ENCODE measurements at places on chromosomes 16 and 17.

DNA sequence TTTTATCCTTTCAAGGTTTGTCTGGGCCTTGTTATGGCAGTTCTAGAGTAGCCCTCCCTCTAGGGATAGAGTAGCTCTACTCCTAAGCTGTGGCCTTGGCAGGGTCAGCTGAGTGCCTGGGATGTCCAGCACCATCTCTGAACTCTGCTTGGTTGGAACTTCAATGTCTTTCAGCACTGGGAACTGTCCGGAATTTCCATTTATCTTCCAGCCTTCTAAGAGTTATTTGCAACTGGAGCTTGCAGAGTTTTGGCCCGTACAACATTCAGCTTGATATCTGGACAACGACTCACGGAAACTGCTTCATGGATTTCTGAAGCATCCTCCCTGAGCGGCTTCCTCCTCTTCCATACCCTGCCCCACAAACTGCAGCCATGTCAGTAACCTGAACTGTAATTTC, 22.9 kb downstream of the MMD start:
- DNase-seq = no peak

- DNase-seq = no peak
These were observed 13.4 kb downstream of the EPN2 start for GRCh38 chr17:19250421-19251173.

DNA sequence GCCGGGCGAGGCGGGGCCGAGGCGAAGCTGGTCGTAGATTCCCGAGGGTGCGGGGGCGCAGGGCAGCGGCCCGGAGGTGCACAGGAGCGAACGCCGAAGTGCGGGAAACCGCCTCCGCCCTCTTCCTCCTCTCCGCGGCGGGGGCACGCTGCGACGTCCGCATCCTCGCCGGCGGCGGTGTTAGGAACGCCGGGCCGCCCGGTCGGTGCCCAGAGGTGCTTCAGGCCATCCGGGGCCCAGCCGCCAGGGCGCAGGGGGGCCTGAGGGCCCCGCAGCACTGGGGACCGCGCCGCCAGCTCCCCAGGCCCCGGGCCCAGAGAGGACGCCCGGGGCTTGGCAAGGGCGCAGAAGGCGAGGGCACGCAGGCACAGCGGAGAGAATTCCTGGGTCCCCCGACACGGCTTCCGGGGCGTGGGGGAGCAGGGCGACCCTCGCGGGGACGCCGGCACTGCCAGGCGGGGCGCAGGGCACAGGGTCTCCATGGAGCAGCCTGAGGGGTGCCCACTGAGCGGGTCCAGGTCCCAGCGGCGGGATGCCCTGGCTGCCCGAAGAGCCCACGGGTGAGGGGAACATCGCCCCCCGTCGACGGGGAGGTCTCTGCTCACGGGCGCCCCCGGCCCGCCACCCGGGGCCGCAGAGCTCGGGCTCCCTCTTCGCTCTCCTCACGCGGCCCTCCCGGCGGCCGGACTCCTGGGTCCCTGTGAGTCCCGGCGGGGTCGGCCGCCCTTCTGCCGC, 576 bp downstream of the EPOP start:
- peak; percentile 23 for DNase-seq

- peak; percentile 83 for DNase-seq
These were observed 891 bp downstream of the CORO1A start for GRCh38 chr16:30184096-30184890.

DNA sequence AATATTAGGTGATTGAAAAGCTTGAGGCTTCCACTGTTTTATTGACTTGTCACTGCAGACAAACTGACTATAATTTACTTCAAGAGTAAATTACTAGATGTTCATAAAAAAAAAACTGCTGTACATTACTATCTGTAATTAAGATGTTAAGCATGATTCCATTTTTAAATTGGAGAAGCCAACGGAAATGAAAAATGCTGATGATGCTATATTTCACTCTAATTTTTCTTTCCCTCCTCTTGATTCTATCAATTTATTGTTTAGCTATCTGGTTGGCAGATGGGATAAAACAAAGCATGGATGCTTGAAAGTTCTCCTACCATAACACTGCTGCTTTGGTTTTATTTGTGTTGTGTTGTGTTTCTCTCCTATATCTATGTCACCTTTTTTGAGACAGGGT, 41.0 kb downstream of the MAF start:
- no peak for DNase-seq

DNA sequence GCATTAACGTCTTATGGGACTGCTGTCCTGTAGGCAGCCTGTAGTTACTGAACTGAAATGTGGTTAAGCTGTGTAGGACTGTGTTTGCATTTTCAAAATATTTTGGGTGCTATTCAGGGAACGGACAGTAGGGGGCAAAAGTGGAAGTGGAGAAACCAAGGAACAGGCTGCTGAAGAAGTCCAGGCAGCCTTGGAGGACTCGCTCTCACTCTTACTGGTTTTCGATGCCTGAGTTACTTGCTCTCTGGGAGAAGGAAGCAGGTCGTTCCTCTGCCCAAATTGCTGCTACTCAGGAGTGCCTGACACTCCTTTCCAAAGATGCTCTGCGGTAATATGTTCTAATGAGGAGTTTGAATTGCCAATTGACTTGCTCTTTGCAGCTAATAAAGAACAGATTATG, 64.5 kb upstream of the RBFOX1 start:
- DNase-seq = peak; percentile 3

- no peak for DNase-seq
These were observed 92.1 kb upstream of the ZNF750 start for GRCh38 chr17:82931699-82932517.

DNA sequence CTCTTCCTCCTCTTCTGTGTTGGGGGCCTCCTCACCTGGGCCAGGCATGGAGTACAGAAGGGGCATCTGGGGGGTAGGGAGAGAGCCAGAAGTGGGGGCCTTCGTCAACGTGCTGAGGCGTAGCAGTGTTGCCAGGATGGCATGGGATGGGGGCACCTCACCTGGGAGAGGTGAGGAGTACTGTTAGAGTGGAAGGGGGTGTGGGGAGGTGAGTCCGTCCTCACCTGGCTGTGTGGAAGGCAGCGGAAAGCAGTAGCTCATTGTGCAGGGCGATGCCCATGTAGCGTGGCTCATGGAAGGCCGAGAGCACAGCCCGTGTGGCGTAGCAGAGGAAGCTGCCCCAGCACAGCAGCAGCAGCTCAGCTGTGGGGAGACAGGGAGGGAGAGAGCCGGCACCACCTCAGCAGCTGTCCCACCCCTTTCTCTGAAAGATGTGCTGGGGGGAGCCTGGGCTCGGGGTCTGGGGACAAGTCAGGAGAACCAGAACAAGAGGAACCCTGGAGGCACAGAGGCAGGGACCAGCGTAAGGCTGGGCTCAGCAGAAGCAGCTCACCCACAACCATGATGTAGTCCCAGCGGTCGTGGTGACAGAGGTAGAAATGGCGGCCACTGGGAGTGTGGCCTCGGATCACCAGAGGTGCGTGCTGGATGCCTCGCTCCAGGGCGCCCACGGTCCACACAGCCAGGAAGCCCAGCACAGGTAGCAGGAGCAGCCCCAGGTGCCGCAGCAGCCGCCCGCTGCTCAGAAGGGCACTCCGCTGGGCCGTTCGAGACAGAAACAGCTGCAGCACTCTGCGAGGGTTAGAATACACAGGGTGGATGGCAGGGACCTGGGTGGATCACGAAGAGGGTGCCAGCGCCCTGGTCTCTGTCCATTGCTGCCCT, 9.0 kb downstream of the GPR179 start:
- no peak for DNase-seq

- no peak for DNase-seq
These were observed 589.1 kb upstream of the CDH8 start for GRCh38 chr16:62625326-62625725.

DNA sequence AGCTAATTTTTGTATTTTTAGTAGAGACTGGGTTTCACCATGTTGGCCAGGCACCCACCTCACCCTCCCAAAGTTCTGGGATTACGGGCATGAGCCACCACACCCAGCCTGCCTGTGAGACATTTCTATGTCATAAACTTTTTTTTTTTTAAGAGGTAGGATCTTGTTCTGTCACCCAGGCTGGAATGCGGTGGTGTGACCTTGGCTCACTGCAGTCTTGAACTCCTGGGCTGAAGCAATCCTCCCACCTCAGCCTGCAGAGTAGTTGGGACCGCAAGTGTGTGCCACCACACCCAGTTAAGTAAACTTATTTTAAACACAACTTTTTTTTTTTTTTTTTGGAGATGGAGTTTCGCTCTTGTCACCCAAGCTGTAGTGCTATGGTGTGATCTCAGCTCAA, 47.2 kb downstream of the SCNN1G start:
- DNase-seq = no peak
